Activated T-helper 1 cell treated with Interleukin-2 at 50 U/mL for 16 hours (primary cell): ENCODE measurements at places on chromosomes 16 and 17.
A peak's percentile ranks its signal among the peaks of the same experiment; 100 is the strongest.

DNA sequence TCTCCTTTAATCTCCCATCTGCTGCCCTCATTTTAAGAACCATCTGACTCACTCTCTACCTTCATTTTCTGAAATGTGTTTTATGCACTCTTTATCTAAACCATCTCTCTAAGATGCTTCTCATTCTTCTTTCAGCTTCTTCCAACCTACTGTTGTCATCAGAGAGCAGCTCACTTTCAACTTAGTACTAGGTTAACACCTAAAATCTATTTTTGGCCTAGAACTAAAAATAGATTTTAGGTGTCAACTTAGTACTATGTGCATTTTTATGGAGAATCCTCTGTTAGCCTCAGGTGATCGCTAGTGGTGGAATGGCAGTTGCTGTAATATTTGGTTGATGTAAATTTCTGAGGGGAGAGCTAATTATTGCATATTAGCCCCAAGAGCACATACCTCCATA, 277.1 kb downstream of the KCNJ2 start:
- no peak for DNase-seq

DNA sequence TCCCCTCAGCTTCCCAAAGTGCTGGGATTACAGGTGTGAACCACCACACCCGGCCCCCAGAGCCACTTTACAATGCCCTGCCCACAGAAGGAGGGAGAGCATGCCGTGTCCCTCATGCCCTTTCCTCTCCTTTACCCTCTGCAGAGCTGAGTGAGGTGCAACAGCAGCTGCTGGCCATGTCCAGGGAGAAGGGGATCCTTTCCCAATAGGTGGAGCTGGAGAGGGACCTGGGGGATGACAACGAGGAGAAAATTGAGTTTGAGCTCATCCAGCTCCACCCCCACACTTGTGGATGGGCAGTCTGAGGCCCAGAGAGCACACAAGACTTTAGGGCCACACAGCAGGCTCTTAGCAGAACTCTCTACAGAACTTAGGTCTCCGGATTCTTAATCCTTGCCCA, 7.9 kb upstream of the GSDMA start:
- DNase-seq, result no peak

DNA sequence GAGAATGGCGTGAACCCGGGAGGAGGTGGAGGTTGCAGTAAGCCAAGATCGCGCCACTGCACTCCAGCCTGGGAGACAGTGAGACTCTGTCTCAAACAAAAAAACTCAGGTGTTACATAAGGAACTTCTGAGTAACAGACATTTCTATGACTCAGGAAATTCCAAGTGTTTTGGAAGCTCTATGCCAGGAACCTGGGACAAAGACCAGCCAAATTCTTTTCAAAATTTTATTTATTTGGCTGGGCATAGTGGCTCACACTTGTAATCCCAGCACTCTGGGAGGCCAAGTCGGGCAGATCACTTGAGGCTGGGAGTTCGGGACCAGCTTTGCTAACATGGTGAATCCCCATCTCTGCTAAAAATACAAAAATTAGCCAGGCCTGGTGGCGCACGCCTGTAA, 5.2 kb upstream of the SH2B1 start:
- DNase-seq, result no peak

DNA sequence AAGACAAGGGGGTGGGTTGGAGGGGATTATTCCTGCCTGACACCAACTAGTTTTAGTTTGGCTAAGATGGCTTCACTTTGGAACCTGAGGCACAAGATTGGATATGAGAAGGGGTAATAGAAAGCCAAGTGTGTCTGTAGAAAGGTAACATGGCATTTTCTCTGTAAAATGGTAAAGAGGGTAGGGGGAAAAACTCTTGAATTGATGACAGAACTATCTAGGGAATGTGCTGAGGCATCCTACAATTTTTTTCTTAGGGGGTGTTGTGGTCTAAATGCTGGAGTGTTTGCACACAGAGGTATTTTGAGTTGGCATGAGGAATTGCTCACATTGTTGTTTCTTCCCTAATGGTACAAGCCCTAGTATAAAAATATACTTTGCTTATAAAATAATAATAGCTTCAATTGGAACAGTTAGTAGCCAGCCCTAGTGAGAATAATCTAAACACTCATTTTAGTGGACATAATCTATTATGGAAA, 25.8 kb downstream of the YPEL2 start:
- DNase-seq, result no peak

- DNase-seq, result peak; percentile 35
Measured at GRCh38 chr16:80580109-80580832, 39.5 kb downstream of the DYNLRB2 start.

DNA sequence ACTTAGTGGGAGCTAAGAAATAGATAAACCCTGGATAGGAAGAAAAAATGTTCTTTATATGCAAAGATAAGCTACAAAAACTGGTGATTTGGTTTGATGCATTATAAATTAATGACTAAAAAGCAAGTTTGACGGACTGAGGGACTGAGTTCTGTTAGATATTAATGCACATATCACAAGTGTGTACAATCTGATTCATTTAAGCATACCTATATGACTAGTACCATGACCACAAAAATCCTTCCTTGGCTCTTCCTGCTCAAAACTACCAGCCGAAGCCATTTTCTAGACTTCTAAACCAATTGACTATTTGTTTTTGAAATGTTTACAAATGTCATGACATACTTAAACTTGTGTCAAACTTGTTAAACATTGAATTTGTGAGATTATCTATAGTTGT, 374.5 kb upstream of the MON1B start:
- DNase-seq, result no peak

- DNase-seq, result no peak
Measured at GRCh38 chr16:63057341-63057740, 1021.1 kb upstream of the CDH8 start.

GRCh38 chr16:3475604-3476375, 19.5 kb downstream of the C16orf90 start:
- no peak for DNase-seq

DNA sequence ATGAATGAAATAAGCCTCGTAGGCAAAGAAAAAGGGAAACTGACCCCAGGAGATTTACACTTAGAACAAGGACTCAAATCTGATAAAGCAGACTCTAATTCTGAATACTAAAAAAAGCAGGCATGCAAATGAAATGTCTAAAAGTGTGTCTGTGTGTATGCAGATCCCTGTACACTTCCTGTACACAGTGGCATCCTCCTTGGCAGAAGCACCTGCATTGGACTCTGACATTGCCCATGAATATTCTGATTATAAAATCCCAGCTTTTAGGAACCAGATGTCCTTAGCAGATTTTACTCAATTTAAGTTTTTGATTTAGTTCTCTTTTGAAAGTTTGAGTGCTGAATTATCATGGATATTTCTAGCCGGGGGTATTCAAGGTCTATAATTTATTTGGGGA, 306.0 kb upstream of the CDH8 start:
- no peak for DNase-seq

DNA sequence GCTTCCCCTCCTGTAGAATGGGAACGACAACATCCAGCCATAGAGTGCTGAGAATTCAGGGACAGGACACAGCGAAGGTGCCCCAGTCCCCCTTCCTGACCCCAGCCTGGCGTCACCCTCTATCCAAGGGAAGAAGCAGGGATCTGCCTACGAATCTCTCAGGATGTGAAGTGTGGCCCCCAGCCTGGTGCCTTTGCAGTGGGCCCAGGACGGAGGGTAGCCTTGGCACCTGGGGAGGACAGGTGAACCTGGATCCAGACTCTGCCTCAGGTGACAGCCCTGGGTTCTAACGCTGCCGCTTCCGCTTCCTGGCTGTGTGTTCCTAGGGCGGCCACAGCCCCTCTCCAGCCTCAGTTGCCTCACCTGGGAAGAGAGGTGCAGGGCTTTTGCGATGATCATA, 36.4 kb downstream of the JPH3 start:
- DNase-seq, result no peak

- no peak for DNase-seq
Measured at GRCh38 chr16:66402166-66402565, 24.9 kb upstream of the BEAN1 start.

DNA sequence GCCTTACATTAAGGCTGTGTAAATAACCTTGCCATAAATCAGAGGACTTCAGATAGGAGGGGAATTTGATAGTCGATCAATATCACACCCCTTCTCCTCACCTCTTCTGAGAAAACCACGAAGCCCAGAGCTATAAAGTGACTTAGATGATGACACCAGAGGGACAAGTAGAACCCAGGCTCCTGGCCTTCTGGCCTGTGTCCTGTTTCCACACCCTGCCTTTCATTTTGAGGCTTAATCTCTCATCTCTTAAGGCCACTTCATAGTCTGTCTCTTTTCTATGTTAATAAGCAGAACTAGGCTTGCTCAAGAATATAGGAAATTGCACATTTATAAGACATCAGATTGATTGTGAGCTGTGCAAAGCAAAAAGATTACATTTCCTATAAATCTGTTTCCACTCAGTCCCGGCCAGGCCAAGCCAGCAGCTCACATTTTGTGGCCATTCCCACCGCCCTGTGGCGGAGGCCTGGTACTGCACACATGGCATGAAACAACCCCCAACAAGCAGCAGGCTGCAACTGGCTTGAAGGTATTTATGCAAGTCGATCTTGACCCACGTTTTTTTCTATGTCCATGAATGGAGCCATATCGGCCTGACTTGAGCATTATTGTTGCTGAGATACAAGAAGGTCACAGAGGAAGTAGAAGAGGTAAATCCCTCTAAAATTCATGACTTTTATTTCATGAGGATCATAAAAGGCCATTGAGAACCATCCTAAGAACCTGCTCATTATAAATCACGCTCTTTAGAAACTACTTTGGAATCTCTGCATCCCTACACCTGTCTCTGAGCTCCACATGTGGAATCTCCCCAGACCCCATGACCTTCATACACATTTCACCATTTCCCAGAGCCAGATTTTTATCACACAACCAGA, 93.7 kb downstream of the PMP22 start:
- no peak for DNase-seq

GRCh38 chr17:31794111-31794510, 64.9 kb downstream of the COPRS start:
- no peak for DNase-seq

GRCh38 chr16:21001262-21001661, 100.7 kb downstream of the LYRM1 start:
- DNase-seq, result no peak

- no peak for DNase-seq
Measured at GRCh38 chr17:2814049-2814448, 17.8 kb downstream of the RAP1GAP2 start.

GRCh38 chr16:25111403-25112166, at the start of gene LCMT1:
Gene LCMT1, plus strand, starts transcription at chr16:25111742. Its CDS starts 142 bp downstream, at chr16:25111884.
- DNase-seq, result peak; percentile 81

- DNase-seq, result no peak
Measured at GRCh38 chr17:76566988-76567431, 18.6 kb downstream of the ST6GALNAC2 start.

GRCh38 chr17:77341069-77341541, 200.3 kb downstream of the SEC14L1 start:
- DNase-seq, result no peak

- DNase-seq, result no peak
Measured at GRCh38 chr16:57144027-57144426, 41.8 kb downstream of the PSME3IP1 start.

DNA sequence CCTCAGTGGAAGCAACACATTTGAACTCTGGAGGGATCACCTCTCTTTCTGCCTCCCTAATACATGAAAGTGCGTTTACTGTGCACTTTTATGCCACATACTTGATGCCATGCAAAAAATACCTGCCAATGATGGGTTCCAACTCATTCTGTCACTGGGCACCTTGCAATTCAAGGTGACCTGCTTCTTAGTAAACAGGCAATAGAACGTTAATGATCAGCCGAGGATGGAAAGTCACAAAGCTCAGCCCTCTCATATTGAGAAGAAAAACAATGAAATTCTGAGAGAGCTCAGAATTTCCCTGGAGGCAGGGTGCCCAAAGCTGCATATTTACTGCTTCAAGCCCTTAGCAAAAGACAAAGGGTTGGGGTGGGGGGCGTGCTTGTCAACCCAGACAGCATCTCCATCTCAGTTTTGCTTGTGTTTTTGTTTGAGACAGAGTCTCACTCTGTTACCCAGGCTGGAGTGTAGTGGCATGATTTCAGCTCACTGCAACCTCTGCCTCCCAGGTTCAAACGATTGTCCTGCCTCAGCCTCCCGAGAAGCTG, 23.2 kb downstream of the LITAF start:
- no peak for DNase-seq

GRCh38 chr16:21959050-21959449, 5.9 kb downstream of the UQCRC2 start:
- no peak for DNase-seq

- no peak for DNase-seq
Measured at GRCh38 chr17:80393961-80394360, 21.0 kb upstream of the ENDOV start.

- DNase-seq, result no peak
Measured at GRCh38 chr17:82043507-82043906, 6.0 kb upstream of the DCXR start.

- DNase-seq, result no peak
Measured at GRCh38 chr17:20935740-20936139, 107.1 kb downstream of the USP22 start.

GRCh38 chr16:4021916-4022315, 94.3 kb downstream of the ADCY9 start:
- DNase-seq, result no peak

DNA sequence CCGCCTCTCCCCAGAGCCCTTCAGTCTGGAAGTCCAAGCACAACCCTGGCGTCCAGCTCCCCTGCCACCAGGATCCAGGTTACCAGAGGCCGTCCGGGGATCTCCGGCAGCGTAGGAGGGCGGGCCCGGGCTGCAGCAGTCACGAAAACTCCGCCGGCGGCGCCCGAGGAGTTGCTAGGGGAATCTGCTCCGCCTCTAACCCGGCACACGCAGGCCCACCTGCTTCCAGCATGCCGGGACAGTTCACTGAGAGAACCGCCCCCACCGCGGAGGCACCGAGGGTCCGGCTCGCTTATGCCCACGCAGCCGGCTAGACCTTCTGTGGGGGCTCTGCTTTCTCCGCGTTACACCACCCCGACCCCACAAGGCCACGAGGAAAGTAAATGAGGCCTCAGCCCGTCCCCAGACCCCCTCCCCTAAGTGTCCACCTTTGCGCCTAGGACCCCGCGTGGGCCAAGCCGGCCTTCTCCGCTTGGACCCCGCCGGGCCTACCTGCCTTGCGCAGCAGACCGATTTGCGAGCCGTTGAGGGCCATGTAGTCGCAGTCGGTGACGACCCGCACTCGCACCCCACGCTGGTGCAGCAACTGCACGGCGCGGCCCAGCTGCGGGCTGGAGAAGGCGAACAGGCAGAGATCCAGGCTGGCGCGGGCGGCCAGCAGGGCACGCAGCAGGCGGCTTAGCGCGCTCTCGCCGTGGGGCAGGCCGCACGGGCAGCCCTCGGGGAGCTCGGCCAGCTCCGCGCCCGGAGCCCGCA, 587 bp downstream of the PLD6 start:
- peak; percentile 43 for DNase-seq

DNA sequence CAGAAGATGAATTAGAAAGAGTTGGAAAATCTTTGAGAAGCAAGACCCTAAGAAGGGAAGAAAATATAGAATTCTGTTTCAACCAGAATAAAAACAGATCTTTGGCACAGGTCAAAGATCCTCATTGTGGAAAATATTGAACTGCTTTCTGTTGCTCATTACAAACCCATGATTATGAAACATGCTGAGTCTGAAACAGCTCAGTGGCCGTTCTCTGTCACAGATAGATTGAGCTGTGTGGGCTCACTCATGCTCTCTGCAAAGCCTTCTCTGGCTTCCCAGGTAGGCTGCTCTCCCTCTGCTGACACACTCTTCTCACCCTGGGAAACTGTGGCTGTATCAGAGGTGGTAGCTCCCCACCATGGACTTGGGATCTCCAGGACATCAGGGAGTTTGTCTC, 3.4 kb upstream of the KRT38 start:
- DNase-seq, result no peak

GRCh38 chr16:85724126-85724879, 26.6 kb downstream of the C16orf74 start:
- no peak for DNase-seq
